ENCODE measurements at places on chromosomes 5 and 9.
A peak's percentile ranks its signal among the peaks of the same experiment; 100 is the strongest.

DNA sequence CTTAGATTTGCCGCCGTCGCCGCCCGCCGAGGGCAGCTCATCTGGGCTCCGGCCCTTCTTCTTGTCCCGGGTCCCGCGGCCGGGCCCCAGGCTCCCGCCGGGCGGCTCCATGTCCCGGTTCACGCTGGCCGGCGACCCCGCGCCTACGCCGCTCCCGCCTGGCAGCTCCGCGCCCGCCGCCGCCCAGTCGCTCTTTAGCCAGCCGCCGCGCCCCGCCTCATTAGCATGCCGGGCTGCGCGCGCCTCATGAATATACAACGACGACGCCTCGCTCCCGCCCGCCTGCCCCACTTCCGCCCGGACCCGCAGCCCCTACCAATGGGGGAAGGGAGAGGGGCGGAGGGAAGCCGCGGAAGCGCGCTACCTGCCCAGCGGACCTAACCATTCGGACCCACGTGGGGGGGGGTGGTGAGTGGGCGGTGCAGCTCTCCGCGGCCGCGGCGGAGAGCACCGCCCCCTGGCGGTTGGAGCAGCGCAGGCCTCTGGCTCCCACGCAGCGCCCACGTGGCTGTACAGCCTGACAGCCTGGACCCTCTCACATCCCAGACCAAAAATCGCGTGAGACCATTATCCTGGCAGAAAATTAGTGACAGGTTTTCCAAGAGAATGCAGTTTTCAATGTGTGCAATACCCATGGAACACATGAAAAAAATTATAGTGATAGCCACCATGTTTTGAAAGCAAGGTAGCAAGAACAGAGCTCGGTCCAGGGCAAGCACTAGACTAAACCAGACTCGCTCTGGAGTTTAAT, at the start of gene DIAPH1:
DIAPH1 (minus strand) TSS at position 197 of the 751 bp plus-strand sequence; CDS start at position 111, 86 bp downstream.
- peak; percentile 96 for DNase-seq

GRCh38 chr5:14729448-14730385, 65.2 kb downstream of the OTULIN start:
- no peak for DNase-seq

GRCh38 chr5:65127161-65127901, 354.4 kb downstream of the ADAMTS6 start:
- DNase-seq = no peak

DNA sequence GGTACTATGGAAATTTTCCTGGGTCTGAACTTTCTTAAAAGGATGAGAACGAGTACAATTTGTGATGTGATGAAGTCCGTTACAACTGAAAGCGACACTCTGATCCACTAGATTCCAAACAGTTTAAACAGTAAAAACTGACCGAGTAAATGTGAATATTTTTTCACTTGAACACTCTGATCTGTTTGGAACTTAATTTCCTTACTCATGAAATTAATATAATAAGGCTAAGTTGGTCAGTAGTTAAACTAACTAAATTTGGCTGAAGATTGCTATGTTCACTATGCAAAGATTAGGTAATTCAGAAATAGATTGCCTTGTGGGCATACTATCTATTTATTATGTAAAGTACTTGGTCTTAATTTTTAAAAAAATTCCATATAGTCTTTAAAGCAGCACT, at the start of gene C9orf57:
C9orf57 (minus strand) TSS at position 101 of the 400 bp plus-strand sequence. CDS start 1,282 bp downstream, outside the sequence.
- DNase-seq = no peak

DNA sequence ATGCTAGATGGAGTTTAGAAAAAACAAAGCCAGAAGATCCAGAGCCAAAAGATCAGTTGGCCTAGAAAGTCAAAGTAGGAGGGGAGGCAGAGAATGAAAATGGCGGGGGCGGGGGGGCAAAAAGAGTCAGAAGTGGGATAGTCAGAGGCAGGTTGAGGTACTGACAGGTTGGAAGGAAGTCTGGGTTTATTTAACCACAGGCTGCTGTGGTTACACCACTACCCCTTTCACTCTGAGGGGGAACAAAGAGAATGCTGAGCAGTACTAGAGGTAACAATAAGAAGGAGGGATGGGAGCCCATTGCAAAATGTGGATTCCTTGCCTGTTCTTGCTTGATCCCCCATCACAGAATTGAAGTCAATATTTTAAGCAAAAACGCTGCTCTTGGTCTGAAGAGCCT, 111.8 kb downstream of the CAVIN4 start:
- DNase-seq = no peak

DNA sequence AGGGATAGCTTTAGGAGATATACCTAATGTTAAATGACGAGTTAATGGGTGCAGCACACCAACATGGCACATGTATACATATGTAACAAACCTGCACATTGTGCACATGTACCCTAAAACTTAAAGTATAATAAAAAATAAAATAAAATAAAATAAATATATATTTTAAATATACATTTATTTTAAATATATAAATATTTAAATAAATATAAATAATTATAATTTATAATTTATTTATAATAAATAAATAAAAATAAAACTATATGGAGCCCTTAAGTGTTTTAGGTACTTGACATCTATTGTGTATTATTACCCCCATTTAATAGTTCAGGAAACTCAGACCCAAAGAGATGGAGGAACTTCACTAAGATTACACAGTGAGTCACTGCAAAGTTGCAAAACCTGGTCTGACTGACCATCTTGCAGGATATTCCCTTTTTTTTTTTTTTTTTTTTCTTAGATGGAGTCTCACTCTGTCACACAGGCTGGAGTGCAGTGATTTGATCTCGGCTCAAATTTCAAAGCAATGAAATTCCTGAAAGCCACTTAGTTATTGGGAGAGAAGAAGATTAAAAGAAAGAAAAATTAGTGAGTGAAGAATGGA, 5.8 kb upstream of the C5orf52 start:
- DNase-seq = no peak

DNA sequence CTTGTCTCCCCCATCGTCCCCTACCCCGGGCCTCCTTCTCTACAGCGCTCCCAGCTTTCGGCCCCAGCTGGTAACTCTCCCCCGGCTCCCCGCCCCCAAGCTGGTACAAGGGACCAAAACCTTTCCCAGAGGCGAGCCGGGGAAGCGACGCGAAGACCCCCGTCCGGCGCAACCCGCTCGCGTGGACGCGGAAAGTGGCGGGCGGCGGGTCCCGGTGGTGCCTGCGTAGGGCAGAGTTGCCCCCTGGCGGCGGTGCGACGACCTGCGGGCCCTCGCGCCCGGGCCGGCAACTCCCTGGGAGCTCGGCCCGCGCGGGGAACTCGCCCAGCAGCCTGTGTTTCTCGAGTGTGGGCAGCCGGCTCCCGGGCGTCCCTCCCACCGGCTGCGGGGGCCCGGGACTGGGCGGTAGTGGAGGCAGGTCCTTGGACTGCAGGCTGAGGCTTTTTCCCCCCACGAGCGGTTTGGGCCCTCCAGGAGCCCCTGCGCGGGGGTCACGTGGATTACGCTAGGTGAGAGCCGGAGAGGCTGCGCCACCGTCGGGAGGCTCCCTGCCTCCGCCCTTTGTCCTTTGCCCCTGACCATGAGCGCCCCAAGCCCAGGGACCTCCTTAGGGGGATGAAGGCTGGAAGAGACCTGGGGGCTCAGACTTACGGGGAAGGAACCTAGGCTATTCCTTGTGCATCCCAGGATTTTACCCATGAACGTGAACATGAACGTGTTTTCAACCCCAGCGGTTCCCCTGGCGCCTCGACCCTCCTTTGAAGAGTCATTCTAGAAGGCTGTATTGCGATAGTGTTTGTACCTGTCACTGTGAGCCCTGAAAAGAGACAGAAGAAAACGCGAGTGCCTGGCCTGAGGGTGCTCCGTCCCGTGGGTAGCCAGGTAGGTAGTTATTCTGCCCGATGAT, 2.9 kb upstream of the FOXD1 start:
- peak; percentile 18 for DNase-seq

- DNase-seq = no peak
These were observed at the start of gene TRAF1 for GRCh38 chr9:120926397-120926928. TSS of gene TRAF1 (minus strand) at chr9:120926796. CDS start at chr9:120926075, 721 bp downstream.

DNA sequence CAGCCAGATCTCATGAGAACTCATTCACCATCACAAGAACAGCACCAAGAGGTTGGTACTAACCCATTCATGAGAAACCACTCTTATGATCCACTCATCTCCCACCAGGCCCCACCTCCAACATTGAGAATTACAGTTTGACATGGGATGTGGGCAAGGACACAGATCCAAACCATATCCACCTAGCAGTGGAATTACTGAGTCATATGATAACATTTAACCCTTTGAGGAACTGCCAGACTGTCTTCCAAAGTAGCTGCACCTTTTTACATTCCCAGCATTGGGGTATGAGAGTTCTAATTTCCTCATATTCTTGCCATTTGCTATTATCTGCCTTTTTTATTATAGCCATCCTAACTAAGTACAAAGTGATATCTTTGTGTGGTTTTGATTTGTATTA, 51.9 kb downstream of the CTNNA1 start:
- no peak for DNase-seq

DNA sequence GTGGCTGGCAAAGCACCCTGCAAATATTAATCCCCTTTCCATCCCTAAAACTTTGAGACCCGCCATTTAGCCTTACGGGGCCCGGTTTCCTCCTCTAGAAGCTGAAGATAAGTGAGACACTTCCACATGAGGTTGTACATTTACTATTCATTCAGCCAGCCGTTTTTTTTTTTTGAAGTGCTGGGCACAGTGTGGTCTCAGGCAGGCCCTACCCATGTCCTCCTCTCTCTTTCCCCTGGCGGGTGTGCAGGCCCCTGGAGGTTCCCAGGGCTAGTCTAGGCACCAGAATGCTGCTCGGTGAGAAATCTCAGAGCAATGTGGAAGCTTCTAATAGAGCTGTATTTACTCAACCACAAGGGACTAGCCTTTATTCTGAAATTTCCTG, 107.4 kb upstream of the LARP1 start:
- no peak for DNase-seq

DNA sequence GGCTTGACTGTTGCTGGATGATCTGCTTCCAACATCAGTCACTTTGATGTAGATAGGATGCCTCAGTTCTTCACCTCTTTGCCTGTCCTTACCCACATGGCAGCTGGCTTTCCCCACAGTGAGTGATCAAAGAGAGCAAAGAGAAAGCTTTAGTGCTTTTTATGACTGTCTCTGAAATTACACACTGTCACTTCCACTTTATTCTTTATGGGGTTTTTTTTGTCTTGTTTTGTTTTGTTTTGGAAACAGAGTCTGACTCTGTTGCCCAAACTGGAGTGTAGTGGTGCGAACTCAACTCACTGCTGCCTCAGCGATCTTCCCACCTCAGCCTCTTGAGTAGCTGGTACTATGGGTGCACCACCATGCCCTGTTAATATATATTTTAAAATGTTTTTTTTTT, 32.4 kb upstream of the C5orf24 start:
- DNase-seq = no peak

- DNase-seq = no peak
These were observed 457.7 kb downstream of the CETN3 start for GRCh38 chr5:89951876-89952275.

DNA sequence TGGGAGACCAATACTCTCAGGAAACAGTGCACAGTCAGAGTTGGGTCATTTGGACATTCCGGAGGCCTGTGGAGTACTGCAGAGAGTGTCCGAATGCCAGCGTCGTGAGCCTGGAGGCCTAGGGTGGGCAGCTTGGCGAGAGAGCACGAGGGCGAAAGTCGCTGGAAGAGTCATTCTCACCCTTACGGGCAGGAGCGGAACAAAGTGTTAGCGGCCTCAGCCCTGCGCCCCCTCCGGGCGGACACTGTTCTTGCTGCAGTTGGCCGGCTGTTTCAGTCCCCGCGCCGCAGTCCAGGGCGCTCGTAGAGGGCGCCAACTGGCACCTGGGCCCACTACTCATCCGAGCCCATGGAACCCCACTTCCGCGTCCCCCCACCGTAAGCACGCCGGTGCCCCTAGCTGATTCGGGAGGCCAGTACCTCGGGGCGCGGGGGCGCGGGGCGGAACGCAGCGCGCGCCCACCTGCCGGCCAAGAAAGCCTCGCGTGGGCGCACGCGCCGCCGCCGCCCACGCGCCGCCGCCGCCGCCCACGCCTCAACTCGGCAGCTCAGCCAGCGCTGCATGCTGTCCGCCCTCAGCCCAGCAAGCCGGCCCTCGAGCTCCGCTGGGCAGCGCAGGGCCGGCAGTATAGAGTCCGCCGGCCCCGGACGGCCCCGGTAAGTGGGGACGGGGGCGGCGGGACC, 99.7 kb upstream of the CCL21 start:
- DNase-seq = no peak

DNA sequence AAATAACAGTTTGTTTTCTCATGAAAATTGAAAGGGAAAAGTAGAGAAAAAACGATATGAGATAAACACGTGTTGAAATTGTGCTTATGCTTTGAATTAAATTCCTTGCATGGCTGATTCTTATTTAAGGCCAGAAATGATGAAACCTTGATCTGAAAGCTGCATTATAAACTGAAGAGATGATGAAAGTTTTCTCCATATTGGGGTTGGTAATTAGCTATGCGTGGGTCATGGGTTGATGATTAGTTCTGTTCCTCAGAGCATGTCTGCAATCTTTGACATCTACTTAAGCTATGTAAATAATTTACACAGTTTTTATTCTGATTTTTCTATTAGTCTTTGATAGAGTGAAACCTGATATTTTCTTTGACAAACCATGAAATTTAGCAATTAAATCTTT, 264.1 kb downstream of the CD180 start:
- DNase-seq = no peak

DNA sequence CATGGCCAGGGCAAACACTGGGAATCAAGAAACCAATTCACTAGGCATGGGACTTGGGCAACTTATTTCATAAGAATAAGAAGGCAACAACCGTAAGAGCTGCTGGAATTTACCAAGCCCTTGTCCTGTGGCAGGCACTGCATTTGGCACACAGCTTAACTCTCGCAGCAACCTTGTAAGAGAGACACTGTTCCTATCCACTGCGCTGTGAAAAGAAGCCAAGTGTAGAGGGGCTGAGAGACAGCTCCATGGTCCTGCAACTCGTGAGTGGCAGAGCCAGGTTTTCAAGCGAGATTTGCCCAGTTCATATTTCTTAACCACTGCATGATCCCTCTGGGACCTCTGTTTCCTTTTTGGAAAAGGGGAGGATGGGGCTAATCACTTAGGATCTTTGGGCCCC, 129.3 kb upstream of the STC2 start:
- DNase-seq = no peak

DNA sequence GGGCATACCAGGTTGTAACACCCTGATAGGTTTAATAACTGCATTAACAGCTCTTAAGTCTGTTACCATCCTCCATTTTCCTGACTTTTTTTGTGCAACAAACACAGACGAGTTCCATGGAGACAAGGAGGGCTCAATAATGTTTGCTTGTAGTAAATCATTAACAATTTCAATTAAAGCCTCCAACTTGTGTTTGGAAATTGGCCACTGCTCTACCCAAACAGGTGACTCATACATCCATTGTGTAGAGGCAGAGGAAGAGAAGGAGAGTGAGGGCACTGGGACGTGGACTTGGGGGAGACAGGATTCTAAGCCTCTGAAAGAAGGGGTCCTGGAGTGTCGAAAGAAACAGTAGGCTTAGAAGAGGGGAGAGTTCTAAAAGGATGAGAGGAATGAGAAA, 213.6 kb upstream of the KCNN2 start:
- DNase-seq = no peak
